ENCODE measurements at places on chromosomes 7 and 10.

DNA sequence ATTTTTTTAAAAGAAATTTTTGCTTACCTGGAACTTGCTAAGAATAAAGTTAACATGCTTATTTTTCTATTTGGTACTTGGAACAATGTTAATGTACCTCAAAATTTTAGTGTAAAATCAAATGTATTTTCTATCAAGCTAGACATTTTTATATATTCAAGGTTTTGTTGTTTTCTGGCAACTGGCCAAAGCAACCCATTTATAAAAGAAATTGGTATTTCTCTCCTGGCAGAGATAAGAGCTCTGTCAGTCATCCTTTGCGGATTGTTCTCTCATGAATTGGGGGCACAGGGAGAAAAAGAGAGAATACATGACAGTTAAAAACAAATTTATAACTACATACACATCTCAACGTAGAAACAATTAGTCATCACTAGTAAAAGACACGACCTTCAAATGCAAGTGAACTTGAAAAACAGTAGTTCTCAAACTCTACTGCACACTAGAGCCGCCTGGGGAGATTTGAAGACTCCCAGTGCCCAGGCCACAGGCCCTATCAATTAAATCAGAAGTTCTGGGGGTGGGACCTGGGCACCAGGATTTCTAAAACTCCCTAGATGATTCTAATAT is 152.4 kb upstream of the LAMB4 start:
- no peak for DNase-seq

DNA sequence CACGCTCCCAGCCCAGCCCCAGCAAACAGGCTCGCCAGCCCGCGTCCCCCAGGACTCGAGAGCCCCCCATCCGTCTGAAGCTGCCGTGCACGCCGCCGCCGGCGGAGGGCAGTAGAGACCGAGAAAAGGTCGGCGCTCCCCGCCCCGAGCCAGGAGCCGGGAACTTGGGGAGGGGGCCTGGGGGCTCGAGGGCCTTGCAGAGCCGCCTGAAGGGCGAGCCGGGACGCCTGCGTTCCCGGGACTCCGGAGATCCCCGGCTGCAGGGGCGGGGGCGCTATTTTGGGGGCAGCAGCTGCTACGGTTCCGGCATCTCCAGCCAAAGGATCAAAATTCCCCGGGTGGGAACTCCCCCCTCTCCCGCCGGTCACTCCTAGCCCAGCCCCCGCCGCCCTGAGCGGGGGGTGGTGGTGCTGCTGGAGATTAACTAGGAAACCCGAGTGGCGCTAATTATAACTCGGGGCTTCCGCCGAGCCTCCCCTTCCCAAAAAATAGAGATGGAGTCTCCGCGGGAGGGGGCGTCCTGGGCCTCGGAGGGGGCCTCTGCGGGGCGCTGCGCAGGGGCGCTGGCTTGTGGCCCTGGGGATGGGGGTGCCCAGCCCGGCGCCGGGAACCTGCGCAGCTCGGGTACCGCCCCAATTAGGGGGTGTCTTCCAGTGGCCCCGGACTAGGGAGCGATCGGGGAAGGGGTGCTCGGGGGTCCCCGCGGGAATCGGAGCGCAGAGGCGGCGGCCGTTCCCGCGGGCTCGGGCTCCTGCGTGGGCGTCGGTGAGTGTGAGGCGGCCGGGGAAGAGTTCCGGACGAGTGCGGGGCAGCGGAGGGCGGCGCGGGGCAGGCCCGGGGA is 608 bp downstream of the ACHE start:
- DNase-seq: no peak

- DNase-seq: no peak
These were observed 18.4 kb downstream of the EMX2 start for GRCh38 chr10:117560942-117561341.

GRCh38 chr7:135386181-135386580 is 123.7 kb downstream of the CNOT4 start:
- DNase-seq: no peak

DNA sequence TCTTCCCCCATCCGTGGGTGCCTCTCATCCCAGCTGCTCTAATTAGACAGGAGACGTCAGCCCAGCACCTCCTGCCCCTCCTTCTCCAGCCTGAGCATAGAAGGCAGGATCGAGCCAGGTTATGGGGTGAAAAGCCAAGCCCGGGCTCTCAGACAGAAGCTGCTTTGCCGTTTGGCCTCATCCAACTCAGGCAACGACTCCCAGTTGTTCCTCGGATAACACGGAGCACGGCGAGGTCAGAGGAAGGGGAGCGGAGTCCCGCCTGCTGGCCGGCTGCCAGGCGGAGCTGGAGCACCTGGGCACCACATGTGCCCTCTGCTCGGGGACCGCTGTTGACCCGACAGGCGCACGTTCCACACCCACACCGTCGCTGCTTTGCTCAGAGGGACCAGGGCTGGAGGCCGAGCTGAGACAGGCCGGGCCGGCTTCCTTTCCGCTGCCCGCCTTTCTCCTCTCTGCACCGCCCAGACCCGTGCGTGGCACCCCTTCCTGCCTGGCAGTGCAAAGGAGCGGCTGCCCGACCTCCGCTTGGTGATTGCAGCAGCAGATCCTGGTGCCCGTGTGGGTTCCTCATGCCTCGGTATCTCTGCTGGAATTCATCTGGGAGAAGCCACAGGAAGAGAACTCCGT is 21.6 kb upstream of the UNCX start:
- no peak for DNase-seq

All from stimulated activated CD4-positive, alpha-beta T cell treated with anti-CD3 and anti-CD28 coated beads, Interleukin-15, amount 100 ng/mL, for 1 hour (primary cell).